ENCODE measurements at places on chromosomes 2 and 18.
A peak's percentile ranks its signal among the peaks of the same experiment; 100 is the strongest.

DNA sequence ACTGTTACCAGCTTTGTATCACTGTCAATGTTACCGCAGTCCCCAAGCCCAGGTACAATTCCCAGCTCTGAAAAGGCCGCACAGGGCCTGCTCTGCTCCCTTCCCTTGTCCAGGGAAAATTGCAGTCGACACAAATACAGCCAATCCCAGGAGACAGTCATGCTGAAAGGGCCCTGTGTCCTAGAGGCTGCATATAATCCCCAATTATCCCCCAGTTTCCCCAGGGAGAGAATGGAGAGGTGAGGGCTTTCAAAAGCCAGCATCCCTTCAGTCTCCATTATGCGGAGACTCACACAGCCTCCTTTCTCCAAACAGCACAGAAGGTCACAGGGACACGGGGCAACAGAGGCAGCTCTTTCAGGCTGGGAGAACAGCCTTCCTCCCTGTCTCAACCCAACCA lies 17.1 kb upstream of the CTIF start:
- DNase-seq, result no peak

DNA sequence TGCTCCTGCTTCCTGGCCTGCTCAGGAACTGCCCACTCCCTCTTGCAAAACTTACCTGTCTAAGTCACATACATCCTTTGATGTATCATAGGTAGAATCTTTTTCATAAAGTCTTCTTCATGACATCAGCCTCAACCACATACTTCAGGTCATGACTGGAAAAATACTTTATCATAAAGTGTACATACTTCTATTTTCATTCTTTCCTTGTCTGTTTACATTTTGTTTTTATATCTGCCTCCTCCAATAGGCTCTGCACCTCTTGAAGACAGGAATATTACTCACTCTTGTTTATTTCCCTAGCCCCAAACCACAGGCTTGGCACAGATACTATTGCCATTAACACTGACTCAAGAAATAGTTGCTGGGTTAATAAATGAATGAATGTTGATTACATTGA lies 43.6 kb upstream of the ZNF804A start:
- DNase-seq, result no peak

GRCh38 chr18:42025491-42025890 lies 70.5 kb downstream of the PIK3C3 start:
- no peak for DNase-seq

DNA sequence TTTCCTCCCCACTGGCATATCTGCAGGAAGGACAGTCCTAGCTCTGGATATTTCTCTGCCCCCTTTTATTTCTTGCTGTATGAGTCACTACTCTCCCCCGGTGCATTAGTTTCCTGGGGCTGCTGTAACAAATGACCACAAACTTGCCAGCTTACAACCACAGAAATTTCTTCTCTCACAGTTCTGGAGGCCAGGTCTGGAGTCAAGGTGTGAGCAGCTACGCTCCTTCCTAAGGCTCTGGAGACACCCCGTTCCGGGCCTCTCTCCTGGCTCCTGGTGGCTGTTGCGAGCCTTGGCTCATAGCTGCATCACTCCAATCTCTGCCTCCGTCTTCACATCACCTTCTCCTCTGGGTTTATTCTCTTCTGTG lies 34.1 kb downstream of the PTPRM start:
- DNase-seq, result peak; percentile 47

DNA sequence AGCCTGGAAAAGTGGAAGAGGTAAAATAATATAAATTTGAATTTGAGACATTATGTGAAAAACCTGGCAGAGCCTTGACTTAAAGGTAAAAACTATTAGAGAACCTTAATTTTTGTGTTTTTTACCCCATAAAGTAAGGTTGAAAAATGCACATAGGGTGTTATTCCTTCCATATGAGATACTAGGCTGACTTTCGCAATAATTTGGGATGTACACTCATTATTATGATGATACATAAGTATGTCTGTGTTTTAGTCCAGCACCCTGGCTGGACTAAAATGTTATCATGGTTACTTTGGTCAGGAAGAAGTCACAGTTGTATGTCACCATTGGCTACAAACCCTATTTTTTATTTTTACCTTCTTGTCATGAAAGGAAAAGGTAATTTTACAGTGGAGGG lies 19.8 kb downstream of the NEMP2 start:
- no peak for DNase-seq

Data from SW480 (cell line).